ENCODE measurements at places on chromosomes 12 and 14.

DNA sequence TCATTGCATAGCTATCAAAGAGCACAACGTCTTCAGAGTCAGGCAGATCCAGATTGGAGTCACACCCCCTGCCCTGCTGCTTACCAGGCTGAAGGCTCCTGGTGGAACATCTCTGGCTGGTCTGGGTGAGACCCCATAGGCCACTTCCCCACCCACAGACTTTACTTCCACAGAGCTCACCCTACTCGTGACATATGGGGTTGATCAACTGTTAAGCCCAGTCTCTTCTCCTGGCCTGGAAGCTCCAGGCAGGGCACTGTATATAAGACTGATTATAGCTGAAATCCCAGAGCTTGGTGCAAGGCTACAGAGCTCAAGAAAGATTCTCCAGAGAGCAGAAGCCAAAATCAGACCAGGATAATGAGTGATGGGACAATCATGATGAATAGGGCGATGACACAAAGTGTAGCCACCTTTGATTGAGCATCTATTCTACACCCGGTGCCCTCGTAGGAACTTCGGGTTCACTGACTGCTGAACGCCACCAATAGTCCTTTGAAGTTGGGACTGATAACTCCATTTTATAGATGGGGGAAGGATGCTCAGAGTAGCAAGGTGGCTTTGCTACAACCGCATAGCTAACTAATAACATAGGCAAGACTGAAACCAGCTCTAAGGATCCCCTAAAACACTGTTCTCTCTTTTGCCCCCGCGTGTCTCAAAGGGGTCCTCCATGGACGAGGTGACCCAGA, 287.8 kb downstream of the BCL11B start:
- no peak for DNase-seq

DNA sequence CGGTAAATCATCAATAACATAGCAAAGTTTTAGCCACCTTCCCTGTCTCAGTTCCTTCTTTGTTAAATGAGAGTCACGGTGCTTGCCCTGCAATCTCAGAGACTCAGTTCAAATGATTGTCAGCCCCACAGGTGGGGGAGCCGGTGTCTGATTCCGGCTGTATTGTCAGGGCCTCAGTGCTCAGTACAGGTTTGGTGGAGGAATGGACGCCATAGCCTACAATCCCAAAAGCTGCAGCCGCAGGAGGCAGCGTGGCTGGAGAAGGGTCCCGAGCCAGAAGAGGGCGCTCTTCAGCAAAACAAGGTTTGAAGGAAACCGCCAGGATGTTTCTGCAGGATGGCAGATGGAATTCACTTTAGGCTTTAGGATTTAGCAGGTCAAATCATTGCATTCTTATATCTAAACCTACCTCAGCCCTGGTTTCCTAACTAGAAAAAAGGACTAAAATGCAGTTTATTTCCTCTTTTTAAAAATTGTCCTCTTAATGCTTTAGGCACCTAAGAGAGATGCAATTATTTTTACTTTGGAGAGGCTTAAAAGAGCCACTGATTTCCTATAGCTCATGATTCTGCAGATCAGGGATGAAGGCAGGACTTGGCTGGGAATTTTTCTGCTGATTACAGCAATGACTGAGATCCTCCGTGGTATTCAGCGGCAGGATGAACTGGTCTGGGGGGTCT, 29.2 kb downstream of the FOS start:
- peak; percentile 90 for DNase-seq

- DNase-seq: no peak
Observed at GRCh38 chr12:132702640-132703039, 8.0 kb upstream of the PGAM5 start.

- DNase-seq: no peak
Observed at GRCh38 chr14:68666899-68667298, 126.0 kb downstream of the ZFP36L1 start.

DNA sequence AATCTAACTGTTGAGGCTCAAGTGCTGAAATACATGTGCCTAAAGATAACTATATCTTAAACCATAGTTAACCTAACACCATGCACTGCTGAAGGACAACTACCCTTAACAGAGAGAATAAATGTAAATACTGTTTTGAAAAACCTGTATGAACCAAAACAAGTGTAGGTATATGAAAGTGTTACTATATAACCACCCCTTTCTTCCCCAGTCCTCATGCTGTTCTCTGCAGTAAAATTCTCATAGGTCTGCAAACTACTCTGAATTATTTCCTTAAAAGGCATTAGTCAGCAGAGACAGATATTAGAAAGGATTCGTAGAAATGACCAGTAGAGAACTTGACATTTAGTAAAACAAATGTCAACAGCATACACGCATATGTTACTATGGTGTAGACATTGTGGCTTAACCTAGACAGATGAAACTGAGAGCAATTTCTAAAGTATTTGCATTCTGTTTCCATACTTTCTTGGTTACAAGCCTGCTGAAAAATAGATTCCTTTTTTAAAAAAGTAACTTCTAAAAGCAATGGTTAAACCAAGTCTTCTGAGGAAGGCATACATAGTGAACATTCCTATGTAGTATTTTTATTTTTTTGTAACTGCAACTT, 13.9 kb downstream of the CSRP2 start:
- DNase-seq: no peak

- DNase-seq: peak; percentile 85
Observed at GRCh38 chr12:105083551-105084105, 630 bp downstream of the ALDH1L2 start.

GRCh38 chr12:12612358-12612757, 682 bp downstream of the CREBL2 start:
- no peak for DNase-seq

DNA sequence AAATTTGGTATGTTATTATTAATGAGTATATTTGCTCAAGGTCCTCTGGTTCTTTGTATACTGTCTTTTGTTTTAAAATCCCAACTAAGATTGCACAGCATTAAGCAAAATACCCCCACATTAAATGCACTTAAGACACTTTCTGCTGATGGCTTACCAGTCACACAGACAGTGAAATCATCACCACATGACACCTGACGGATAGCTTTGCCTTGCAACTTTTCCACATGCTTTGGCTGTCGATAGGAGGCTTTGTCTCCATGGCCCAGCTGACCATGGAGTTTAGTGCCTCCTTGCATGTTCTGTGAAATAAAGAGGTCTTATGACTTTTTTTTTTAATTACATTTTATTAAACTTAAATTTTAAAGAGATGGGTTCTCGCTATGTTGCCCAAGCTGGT, 19.7 kb downstream of the NEK9 start:
- no peak for DNase-seq

- no peak for DNase-seq
Observed at GRCh38 chr12:42807251-42807650, 217.7 kb upstream of the PRICKLE1 start.

- DNase-seq: peak; percentile 29
Observed at GRCh38 chr14:104114421-104115130, 23.8 kb upstream of the KIF26A start.

DNA sequence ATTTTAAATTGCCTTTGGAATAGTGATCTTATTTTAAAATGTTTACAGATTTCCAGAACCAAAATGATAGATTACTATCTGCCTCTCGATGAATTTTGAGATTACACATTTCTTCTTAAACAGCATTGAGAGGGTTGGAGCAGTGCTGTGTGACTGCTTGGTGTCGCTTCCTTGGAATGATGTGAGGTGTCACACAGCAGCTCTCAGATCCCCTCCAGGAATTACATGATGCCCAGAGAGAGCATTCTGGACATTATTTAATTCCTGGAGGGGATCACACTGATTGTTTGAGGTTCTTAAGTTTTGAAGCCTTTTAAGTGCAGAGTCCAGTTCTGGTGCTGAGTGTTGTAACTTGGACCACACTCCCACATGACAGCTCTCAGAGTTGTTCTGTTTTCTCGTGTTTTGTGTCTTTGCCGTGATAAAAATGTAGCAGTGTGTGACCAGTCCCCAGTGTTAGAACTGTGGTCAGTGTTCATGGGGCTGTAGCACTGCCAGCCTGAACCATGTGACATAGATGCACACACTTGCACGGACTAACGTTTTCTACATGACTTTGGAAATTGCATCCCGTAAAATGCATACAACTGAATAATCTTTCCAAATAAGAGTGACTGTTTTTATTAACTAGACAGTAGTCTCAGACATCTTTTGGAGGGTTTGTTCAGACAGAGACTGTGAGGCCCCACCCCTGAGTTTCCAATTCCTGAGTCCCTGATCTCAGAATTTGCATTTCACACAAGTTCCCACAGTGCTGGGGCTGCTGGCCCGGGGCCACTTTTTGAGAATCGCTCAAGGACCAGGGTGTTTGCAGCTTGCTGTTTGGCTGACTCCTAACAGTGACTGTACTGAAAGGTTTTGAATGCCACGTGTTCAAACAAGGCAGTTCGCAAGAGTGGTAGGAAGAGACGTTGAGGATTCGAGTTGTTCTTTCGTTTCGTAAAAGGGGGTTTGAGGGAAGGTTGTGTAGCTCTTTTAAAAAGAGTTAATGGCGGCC, 26.0 kb downstream of the XRCC3 start:
- DNase-seq: no peak

DNA sequence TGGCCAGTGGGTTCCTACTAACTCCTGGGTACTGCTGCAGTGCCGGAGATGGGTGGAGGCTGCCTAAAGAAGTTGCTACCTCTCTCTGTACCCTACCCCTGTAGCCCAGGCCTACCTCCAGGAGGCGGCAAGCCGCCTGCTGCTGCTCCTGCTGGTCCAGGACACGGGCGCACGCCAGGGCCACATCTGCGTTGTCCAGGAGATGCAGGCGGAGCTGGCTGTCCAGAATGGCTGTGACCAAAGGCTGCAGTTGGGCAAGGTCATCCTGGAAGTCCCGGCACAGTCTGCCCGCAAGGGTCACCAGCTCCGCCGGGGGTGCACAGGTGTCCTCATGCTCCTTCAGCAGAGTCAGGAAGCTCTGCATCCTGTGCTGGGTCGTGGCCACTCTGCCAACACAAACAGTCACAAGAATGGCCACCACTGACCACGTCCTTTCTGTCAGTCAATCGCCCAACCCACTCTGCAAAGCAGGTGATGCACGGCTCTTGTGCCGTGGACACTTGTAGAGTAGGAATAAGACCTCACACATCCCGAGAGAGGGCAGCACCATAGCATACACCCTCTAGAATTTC, 1.6 kb downstream of the ANHX start:
- no peak for DNase-seq

DNA sequence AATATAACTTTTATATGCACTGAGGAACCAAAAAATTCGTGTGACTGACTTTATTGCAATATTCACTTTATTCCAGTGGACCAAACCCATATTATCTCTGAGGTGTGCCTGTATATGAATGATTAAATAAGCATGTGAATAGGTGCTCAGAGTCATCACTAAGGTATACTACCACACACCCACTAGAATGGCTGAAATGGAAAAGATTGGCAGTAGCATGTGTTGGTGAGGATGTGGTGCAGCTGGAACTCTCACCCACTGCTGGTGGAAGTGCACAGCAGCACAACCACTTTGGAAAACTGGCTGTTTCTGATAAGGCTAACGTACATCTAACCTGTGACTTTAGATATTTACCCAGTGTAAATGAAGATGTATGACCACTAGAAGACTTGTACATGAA, 36.8 kb downstream of the GOLGA5 start:
- no peak for DNase-seq

DNA sequence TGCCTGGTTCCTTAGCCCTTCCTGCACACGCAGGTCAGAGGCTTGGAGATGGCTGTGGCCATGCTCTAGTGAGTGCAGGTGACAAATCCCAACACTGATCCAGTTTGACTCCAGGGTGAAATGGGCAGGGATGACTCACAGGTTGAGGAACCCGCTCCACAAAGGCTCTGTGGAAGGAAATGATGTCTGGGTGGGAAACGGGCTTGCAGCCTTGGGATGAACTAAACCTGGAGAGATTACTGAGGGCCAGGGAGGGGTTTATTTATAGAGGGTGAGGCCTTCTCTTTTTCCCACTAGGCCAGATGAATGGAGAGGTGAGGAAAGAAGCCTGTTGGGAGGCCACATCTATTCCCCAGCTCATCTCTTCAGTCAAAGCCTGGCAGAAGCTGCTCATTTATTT, 29.3 kb upstream of the EMP1 start:
- no peak for DNase-seq

DNA sequence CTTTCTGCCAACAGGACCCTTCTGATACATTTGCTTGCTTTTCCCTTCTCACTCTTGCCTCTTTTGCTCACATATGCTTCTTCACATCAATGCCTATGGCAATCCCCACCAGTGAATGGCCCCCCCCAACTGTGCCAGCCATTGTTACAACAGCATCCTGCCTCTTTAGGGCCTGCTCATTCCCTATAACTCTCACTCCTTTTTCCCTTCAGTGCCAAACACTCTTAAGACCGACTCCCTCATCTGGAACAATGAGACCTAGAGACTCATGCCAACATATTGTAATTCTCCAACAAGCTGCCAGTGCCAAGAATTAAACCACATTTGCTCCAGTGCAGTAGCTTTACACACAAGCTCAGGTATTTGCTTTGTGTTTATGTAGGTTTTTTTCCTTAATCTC, 189.0 kb downstream of the SOX5 start:
- DNase-seq: no peak

GRCh38 chr14:74595006-74595735, 16.9 kb downstream of the LTBP2 start:
- DNase-seq: peak; percentile 87

GRCh38 chr14:56816574-56817391, 6.5 kb upstream of the OTX2 start:
- no peak for DNase-seq

- no peak for DNase-seq
Observed at GRCh38 chr14:106210650-106211049, 684.3 kb downstream of the TMEM121 start.

DNA sequence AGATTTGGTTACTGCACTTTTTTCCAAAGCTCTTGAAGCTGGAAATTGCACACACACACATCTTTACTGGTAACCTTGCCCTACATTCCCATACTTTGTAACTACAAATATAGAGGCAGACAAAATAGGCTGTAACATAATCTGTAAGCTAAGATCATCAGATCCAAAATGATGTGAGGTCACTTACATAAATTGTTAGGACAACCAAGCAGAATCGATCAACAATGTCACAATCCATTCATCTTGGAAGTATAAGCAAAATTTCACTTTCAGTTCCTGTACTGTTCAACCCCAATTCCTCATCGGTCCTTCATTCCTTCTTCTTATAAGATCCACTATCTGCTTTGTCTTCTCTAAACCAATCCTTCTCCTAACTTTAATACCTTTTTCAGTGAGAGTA, 72.6 kb downstream of the EPS8 start:
- no peak for DNase-seq

GRCh38 chr14:68405961-68406360, 386.9 kb downstream of the ZFP36L1 start:
- no peak for DNase-seq

Data from Right ventricle myocardium superior (tissue), 1 donor.